ENCODE measurements at places on chromosomes 4 and X.

GRCh38 chr4:108287834-108288413 lies 119.2 kb upstream of the LEF1 start:
- no peak for DNase-seq

GRCh38 chr4:24352112-24352511 lies 232.2 kb downstream of the DHX15 start:
- no peak for DNase-seq

- DNase-seq: no peak
Measured at GRCh38 chr4:153440475-153440874, 25.7 kb upstream of the TMEM131L start.

DNA sequence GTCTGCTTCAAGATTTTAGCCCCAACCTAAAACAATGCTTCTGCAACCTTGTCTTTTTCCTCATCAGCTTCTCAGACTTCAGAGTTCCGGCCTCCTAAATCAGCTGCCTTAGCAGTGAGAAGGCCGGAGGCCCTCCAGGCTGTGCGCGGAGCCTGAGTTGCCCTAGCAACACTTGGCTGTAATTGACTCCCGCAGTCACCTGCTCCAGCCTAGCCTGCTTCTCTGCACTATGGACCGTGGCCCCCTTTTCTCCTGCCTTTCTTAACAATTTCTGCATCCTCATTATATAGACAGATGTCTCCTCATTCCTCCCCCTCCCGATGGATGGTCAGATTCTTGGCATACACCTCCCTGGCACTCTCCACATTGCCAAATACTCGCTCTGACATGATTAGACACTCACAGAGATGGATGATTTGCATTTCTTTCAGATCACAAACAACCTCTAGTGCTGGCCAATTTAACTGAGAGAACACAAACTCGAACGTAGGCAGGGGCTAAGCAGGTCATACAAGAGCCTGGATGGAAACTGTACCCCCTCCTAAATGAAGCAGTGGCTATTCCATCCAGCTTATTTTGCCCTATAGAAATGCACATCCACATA lies 9.5 kb upstream of the HUWE1 start:
- DNase-seq: no peak

GRCh38 chrX:19576742-19577141 lies 61.4 kb upstream of the MAP3K15 start:
- DNase-seq: no peak

DNA sequence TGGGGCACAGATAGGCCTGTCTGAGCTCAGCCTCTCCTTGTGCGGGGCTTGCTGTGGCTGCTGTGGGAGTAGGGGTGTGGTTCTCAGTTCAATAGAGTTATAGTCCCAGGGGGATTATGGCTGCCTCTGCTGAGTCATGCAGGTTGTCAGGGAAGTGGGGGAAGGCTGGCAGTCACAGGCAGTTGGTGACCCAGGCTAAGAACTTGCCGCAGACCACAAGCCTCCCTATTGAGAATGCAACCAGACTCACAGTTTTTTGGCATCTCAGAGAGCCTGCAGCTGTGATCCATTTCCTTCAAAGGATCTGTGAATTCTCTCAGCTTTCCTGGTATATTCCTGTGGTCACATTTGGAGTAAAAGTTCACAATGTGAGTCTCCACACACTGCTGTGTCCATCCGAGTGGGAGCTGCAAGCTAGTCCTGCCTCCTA lies 364.9 kb downstream of the ZNF674 start:
- DNase-seq: no peak

DNA sequence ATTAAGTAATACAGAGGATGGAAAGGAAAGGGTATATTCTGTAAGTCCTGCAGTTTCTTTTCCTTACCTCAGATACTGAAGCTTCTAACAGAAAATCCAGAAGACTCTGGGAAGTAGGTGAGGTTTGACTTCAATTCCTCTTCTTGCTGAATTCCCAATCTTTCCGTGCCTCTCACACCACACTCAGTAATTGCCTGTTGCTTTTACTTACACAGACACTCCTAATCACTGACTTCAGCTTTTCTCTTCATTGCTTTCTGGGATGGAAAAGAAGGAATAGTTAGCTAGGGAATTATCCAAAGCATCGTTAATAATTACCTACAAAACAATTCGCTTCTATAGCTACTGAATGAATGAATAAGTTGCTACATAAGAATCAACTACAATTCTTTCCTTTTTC lies 163.6 kb downstream of the FBXO8 start:
- DNase-seq: no peak

- no peak for DNase-seq
Measured at GRCh38 chr4:107742791-107743190, 22.8 kb upstream of the PAPSS1 start.

GRCh38 chrX:31516527-31516926 lies 444.7 kb upstream of the FTHL17 start:
- DNase-seq: no peak

GRCh38 chr4:158065176-158065575 lies 107.6 kb downstream of the GASK1B start:
- DNase-seq: no peak

DNA sequence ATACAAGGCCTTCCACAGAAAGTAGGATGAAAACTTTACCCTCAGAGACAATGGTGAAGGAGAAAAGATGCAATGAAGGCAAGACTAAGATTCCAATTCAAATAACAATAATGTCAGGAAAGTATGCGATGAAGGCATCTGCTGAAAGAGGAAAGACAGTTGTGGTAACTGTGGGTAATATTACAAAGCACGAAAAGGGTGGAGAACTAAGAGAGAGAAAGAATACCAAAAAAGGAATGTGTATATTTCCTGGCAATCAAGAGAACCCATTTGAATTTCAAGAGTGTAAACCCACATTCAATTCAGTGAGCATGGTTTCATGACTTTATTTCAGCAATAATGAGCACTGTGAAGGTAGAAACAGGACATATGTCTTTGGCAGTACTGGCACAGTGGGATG lies 225.5 kb downstream of the PALLD start:
- DNase-seq: no peak

DNA sequence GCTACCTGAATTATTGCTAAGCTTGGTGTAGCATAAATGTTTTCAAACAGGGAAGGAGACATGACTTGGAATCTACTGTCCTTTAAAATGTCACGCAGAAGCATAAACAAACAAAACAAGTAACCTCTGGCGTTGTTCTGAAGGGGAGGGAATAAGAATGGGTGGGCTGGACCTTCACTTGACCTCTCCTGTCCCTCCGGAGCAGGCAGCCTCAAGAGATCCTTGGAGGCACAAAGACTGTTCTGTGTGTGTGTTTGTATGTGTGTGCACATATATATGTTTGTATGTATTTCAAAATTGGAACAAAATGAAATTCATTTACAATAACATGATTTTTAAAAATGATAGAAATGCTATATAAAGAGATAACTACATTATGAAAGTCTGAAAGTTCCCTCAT lies 91.3 kb upstream of the DCLK2 start:
- no peak for DNase-seq

DNA sequence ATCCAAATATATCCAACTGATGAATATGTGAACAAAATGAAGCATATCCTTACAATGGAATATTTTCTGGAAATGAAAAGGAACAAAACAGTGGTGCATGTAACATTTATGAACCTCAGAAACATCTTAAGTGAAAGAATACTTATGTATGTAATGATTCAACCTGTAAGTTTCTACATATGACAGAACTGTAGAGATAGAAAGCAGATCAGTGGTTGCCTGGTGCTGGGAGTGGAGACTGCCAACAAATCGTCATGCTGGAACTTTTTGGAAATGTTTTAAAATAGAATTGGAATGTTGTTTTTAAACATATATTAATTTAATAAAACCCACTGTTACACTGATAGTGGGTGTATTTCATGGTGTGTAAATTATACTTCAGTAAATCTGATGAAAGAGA lies 667.5 kb downstream of the RAPGEF2 start:
- DNase-seq: no peak

DNA sequence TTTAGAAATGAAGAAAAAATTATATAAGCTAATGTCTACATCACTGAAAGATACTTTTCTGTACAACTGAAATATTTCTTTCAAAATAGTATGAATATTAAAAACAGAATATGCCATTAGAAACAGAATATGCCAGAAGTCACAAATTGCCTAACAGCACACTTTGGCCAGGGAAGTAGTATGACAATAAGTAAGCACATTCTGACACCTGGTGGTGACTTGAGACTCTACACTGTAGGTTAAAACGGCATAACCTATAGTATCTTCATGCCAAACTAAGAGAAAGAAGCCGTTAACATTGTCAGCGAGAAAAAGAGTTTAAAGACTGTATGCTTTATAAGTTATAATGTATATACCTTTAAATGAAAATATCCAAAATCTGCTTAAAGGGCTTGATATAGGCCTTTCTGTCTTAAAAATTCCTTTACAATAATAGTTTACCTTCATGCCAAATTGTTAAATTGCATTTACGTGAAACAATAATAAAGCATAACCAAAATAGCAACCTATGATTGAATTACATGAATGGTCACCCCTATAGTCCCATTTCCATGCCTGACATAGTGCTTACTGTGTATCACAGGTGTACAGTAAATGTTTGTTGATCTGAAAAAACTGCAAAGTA lies 32.8 kb downstream of the FAM13A start:
- DNase-seq: peak; percentile 57
